ENCODE measurements at places on chromosomes 2 and 18.
A peak's percentile ranks its signal among the peaks of the same experiment; 100 is the strongest.

- DNase-seq = no peak
Measured at GRCh38 chr18:78782951-78783563, 196.6 kb upstream of the SALL3 start.

DNA sequence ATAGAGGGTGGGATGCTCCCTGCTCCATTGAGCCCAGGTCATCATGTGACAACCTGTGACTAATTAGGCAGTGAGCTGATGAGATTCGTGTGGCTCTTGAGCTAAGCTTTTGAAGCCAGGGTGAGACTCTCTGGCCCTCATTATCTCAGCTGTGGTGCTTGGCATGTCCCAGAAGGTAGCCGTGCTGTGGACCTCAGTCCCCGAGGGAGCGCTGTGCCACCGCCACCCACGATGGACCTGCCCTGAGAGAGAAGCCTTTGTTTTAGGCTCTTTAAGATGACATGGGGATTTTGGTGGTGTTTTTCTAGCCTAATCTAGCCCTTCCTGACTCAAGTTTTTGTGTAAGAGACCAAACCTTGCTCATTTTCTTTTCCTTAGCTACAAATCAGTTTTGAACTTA is 66.4 kb downstream of the NEDD4L start:
- no peak for DNase-seq

DNA sequence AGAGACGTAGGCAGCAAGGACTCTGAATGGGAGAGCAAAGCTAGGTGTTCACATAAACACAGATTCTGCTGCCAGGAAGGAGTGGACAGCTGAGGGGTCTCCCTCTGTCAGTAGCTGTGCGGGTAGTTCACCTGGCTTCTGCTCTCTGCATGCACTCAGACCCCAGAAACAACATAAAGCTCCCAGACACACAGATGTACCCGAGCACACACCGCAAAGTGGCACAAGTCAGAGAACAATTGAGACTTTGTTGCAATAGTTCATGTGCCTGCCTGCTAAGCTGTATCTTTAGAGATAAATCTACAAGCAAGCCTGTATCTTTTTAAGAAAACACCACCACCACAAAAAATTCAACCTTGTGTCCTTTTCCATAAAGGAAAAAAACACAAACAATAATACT is 420.0 kb upstream of the ST6GAL2 start:
- DNase-seq = no peak

DNA sequence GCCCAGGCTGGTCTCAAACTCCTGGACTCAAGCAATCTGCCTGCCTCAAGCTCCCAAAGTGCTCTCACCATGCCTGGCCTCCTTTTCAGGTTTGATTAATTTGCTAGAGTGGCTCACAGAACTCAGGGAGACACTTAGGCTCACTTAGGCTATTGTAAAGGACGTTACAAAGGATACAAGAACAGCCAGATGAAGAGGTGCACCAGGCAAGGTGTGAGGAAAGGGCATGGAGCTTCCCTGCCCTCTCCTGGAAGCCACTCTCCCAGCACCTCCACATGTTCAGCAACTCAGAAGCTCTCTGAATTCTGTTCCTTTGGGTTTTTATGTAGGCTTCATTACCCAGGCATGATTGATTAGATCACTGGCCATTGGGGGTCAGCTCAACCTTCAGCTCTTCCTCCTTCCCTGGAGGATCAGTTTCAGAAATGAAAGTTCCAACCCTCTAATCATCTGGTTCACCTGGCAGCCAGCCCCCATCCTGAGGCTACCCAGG is 78.7 kb upstream of the RGPD5 start:
- no peak for DNase-seq

DNA sequence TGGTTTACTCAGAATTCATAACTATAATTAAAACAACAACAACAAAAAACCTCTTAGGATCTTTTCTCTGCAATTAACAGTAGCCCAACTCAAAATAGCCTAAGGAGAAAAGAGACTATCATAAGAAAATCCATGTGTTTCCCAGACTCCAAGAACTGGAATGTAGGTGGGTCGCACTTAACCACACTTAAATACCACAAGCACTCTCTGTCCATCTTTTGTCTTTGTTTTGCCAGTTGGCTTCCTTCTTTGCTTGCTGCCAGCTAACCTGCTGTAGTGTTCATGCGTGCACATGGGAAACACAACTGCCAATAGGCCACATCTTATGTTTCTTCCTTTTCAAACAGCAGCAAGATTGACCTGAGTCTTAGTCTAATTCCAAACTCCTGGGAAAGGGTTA is 24.1 kb upstream of the ACVR1 start:
- no peak for DNase-seq

DNA sequence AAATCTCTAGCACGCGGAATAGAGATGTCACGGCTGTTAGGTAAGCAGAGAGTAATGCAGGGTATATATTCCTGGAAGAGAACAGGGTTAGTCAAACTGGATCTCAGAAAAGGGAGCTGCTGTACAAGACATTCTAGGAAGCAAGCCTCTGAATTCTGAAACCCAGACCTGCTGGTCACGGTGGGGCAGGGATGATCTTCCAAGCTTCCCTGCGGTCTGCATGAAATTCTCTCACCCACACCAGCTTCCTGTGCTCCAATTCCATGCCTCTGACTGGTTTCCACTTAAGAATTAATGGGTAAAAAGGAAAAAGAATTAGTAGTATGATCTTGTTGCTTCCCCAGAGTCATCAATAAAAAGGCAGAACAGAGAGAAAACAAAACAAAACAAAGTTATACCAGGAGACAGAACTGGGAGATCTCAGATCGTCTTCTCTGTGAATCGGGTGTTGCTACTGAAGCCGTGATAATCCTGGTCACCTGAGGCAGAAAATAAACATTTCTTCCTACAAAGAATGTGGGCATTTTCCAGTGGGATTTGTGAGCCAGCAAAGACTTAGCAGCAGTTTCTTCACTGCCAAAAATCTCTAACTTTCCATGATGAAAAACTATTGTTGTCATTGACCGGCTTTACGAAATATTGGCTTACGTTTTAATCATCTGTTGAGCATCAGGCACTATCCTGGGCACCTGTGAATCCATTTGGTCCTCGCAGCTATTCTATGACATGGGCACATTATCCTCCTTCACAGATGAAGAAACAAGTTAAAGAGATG is 5.3 kb upstream of the CYP27C1 start:
- DNase-seq = no peak

DNA sequence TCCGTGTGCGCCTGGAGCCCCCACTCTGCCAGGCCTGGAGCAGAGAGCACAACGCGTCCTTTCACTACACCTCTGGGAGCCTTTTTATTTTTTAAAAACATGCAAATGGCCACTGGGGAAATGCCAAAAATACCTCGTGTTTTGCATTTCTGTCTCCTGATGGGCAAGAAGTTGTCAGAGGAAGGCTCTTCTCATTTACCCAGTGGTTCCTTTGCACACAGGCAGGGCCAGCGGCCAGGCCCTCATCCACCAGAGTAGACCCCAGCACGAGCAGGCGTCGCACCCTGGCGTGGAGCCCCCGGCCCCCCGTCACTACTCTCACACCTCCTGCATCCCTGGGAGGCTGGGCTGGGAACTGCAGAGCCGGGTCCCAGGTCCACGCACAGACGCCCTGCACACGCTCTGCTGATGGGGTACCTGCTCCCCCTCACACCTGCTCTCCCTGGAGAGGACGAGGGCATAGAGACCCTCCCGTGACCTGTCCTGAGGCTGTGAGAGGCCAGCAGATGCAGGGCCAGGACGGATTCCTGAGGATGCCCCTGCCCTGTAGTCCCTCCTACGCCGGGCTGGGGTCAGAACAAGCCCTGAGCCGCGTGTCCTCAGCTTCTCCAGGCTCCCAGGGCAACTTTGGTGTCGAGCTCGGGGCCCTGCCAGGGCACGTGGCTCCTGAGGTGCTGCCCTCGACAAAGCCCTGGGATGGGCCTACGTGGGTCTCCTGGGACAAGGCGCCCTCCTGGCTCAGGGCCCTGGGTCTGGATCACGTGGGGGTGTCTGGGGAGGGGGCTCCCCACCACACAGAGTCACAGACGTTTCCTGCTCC is 65.0 kb downstream of the NFATC1 start:
- DNase-seq = no peak

- DNase-seq = peak; percentile 37
Measured at GRCh38 chr2:25951071-25951547, 31.2 kb downstream of the KIF3C start.

GRCh38 chr2:225113371-225114015 is 71.2 kb upstream of the DOCK10 start:
- no peak for DNase-seq

DNA sequence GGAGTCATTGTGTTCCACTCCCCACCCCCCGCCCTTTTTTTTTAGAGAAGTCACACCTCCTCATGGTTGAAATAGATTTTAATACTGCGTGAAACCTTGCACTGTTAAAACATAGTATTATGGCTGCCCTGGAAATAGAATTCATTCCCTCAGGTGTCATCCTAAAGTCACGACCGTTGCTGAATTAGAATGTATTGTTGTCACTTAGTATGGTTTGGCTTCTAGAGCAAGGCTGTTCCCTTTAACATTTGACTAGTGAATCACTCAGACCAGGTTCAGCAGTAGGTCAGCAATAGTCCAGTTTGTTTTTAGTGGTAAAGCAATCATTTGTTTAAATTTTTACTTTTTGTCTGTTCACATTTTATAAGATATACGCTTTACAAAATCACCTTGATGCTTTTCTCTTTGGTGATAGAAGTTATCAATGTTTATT is 1.2 kb downstream of the BABAM2 start:
- DNase-seq = no peak

DNA sequence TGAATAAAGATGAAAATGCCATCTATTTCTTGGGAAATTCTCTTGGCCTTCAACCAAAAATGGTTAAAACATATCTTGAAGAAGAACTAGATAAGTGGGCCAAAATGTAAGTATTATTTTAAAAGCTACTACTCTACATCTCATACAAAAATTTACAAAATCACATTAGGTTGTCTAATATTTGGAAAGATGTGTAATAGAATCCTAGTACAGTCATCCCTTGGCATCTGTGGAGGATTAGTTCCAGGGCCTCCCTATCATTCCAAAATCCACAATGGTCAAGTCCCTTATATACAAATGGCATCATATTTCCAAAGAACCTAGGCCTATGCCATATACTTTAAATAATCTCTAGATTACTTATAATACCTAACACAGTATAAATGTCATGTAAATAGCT is 41.2 kb downstream of the KYNU start:
- DNase-seq = no peak

DNA sequence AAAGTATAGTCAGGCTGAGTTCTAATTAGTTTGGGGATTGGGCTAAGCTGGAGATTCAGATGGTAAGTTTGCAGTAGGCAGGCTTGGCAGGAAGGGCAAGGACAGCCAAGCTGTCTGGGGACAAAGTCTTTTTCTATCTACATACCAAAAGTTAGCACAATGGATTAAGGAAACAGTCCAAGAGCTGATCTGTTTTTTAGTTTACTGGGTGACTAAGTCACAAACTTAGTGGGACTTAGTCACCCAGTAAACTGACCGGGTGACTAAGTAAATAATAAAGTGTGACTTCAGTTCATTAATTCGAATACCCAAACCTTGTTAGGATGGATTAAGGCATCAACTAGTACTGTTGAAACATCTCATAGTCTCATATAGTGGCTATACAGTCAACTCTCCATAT is 1386.0 kb upstream of the CELF4 start:
- DNase-seq = no peak

DNA sequence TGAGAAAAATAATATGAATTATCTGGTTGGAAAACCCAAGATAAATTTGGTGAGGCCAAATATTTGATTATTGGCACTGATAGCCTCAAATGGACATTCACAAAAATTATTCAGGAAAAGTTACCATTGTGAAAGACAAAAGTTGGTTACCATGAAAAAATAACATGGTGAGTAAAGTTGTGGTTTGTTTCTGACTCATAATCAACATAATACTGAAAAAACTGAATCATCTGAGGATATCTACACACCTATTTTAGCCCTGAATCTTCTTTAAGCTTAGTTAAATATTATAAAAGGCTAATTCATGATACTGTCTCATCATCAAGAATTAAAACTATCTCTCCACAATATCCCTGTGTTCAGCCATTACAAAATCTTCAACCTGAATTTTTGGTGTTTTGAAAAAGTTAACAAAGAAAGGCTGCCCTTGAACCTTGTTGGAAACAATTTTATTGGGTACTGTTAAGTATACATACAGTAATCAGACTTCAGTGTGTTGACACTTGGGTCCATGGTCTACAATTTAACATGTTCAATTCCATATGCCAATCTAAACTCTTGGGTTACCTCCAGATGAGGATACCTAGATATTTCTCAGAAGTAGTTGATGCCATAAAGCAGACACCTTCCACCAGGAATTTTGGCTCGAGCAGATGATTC is 607.5 kb upstream of the SLC39A10 start:
- DNase-seq = no peak

GRCh38 chr2:142037066-142037465 is 93.8 kb downstream of the LRP1B start:
- DNase-seq = no peak

GRCh38 chr18:12598181-12598930 is 59.6 kb downstream of the SPIRE1 start:
- no peak for DNase-seq

- peak; percentile 11 for DNase-seq
Measured at GRCh38 chr18:57466745-57467409, 31.7 kb downstream of the ONECUT2 start.

- no peak for DNase-seq
Measured at GRCh38 chr2:134657650-134658250, 61.0 kb downstream of the TMEM163 start.

DNA sequence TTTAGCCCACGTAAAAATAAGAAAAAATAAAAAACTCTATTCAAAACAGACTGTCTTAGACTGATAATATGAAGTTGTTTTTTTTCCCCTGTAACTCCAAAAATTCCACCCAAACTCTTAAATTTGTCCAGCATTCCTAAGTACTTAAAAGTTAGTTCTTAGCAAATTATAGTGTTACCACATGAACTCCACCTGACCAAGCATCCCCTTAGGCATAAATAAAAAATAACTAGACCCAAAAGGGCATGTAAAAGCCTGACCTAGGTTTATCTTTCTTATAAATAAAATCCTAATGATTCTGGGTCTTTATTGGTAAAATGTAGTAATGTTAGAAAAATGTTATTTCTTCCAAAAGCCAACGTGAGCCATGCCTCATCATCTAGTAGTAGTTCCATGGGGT is 54.3 kb downstream of the TTC21B start:
- no peak for DNase-seq

- DNase-seq = no peak
Measured at GRCh38 chr18:7464245-7464966, 102.7 kb upstream of the PTPRM start.

DNA sequence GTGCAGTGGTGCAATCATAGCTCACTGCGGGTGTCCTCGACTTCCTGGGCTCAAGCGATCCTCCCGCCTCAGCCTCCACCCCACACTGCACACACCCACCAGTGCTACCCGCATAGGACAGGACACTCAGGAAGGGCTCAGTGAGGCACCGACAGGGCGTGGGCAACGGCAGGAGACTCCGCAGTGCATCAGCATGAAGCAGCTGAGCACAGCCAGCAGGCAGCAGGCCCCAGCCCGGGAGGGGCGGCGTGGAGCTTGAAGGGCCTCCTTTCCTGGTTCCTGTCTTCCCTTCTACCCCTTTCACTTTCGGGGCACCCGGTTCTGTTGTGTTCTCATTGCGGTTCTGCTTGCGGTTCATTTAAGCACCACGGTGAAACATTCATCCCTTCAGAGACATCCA is 89.8 kb downstream of the ZNF516 start:
- no peak for DNase-seq

GRCh38 chr2:8623958-8624591 is 57.8 kb upstream of the ID2 start:
- DNase-seq = no peak

GRCh38 chr2:163878718-163879117 is 142.9 kb upstream of the FIGN start:
- no peak for DNase-seq
